ENCODE measurements at places on chromosomes 6 and 20. TPM values are rescaled to one million over a fixed set of nuclear protein-coding genes. Genes with fewer than 3 reads are reported as not detected.

- DNase-seq = no peak
Observed at GRCh38 chr6:78962448-78962847, 95.1 kb downstream of the IRAK1BP1 start.

- no peak for DNase-seq
Observed at GRCh38 chr20:22916021-22916842, 118.9 kb upstream of the SSTR4 start.

GRCh38 chr6:109074133-109074415 is 20.6 kb downstream of the SESN1 start:
- no peak for DNase-seq

Gene PRL
- polyA plus RNA-seq = not detected

Gene TGM2
- polyA plus RNA-seq = 447 TPM
